NAMALWA (cell line): ENCODE measurements at places on chromosomes 3 and 15.

DNA sequence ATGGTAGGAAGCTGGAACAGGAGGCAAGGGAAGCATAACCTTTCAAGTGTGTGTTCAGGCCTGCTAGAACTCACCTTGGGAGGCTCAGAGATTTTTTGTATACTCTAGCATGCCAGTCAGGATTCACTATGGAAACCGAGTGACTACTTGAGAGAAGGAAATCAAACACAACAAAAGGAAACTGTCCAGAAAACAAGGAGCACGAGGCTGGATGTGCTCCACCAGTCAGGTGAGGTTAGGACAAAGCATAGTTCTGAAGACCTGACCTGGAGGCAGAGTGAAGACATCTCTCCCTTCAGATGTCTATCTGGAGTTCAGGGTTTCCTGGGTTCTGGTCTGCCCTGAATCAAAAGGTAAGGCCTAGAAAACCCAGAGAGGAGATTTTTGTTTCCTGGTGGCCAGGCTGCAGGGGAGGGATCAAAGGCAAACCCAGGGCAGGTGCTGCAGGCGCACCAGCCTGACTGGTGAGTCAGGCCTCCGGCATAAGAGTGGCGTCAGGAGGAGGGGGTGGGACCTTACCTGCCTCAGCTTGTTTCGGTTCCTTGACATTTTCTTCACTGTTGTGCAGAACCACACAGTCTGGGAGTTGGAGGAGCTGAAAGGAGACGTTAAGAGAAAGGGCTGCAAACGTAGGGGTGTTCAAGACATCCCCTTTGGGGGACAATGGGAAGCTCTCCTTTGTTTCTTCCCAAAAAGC, 52.2 kb upstream of the OSBPL11 start:
- no peak for DNase-seq

- no peak for DNase-seq
Measured at GRCh38 chr3:62355703-62356102, 17.6 kb downstream of the FEZF2 start.

GRCh38 chr3:162892921-162893793, 1396.5 kb downstream of the OTOL1 start:
- DNase-seq, result no peak

GRCh38 chr3:126540342-126540849, 16.4 kb downstream of the CHST13 start:
- no peak for DNase-seq

- DNase-seq, result peak; percentile 83
Measured at GRCh38 chr15:42650208-42651066, 75.0 kb downstream of the STARD9 start.

DNA sequence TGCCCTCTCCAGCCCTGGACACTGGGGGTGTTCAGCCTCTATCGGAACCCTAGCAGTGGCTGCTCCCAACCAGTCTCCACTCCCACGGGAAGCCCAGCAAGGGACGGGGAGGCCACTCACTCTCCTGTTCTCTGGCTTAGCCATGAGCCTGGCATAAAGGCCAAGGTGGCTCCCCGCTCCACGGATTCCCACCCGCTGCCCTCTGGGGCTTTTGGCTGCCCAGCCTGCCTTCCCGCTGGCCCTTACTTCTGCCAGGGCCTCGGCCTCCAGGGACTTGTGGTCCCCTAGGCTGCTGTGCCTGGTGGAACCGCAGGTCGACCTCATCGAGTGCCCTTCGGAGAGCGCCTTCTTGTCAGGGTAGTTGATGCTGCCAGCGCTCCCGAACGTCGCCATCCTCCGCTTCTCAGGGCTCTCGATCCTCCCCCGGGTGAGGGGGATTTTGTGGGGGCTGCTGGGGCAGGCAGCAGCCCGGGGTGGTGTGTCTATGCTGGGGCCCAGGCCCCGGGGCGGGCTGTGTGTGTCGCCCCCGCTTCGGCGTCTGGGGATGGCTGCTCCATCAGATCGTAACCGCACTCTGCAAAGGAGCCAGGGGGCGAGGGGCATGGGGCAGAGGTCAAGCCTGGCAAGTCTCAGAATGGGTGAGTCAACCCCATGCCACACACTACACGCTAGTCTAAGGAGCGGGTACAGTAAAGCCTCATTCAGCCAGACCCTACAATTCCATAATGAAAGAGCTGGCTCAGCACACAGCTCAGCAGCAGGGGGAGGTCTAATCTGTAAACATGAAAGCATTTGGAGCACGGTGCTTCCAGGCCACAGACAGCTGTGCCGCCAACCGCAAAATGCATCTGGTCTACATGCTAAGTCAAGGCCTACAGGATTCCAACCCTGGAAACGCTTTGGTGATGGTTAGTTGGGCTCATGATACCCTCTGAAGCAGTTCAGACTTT, 27.3 kb upstream of the RAD18 start:
- DNase-seq, result no peak

DNA sequence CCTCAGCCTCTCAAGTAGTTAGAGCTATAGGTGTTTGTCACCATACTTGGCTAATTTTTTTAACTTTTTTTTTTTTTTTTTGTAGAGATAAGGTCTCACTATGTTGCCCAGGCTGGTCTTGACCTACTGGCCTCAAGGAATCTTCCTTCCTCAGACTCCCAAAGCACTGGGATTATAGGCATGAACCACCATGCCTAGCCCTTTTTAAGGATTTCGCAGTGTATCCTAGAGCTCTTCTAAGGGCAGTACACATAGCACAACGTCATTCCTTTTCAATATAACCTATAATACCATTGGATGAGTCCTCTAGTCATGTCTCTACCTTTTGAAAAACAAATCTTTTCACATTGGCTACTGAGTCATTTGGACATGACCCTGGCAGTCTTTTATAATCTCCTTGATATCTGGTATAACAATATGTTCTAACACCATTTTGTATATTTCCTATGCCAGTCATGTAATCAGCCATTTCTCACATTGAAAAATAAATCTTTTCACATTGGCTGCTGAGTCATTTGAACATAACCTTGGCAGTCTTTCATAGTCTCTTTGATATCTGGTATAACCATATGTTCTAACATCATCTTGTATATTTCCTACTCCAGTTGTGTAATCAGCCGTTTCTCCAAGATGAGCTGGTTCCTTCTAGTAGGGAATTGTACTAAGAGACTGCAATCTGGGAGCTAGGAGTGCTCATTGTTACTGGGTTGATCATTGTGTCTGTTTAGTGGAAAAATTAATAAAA, 944.7 kb downstream of the MCTP2 start:
- DNase-seq, result no peak

- DNase-seq, result no peak
Measured at GRCh38 chr3:37402351-37402750, 228.0 kb upstream of the LRRFIP2 start.

- no peak for DNase-seq
Measured at GRCh38 chr3:33749546-33750210, 31.6 kb upstream of the CLASP2 start.

DNA sequence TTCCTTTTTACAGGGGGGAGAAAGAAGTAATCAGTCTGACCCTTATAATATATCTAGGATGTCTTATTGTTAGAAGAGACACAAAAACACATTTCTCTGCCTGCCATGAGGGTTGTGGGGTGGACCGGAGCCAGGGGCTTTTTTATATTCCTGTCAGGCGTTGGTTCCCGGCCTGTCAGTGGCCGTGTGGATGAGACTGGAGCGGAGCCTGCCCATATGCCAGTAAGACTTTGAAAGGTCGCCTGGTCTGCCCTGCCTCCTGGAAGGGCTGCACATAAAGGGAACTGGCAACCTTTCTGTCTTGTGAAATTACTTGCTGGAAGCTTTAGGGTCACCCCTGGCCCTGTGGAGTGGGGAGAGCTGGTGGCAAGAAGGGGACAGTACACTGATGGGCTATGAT, 34.7 kb downstream of the MAP3K13 start:
- no peak for DNase-seq

DNA sequence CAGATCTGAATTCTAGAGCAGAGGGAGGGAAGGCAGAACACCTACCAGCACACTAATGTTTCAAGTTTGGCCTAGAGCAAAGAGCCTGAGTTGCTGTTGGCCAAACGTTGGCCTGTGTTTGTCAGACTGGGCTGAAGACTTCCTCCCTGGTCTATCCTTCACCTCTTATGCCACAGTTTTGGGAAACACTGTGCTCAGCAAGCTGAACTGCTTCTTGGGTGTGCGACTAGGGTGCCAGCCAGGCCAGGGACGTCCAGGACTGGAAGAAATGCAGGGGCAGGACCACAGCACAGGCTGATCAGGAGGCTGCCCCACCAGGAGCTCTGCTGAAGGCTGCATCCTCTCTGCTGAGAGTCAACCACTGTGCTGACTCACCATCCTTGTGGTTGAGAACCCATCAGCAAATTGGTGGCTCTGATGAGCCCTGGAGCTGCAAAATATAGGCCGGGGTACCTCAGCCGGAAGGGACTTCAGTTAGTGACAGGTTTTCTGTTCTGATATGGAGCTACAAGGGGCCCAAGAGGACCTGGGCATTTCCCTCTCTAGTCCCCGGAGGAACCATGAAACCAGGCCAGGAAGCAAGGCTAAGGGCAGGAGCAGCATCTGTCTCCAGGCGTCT, 131.6 kb upstream of the RASGRP1 start:
- DNase-seq, result no peak

GRCh38 chr3:124993466-124993865, 58.9 kb upstream of the MUC13 start:
- DNase-seq, result no peak

- DNase-seq, result no peak
Measured at GRCh38 chr3:67614195-67614594, 40.2 kb downstream of the SUCLG2 start.

DNA sequence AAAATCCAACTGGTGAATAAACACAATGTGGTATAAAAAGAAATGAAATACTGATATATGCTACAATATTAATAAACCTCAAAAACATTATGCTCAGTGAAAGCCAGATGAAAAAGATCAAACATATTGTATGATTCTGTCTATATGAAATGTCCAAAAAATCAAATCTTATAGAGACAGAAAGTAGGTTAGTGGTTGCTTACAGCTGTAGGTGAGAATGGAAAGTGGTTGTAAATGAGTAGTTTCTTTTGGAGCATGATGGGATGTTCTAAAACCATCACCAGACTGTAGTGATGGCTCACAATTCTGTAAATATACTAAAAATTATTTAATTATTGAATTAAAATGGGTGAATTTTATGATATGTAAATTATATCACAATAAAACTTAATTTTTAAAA, 58.4 kb downstream of the SENP7 start:
- no peak for DNase-seq

GRCh38 chr3:178671791-178672190, 135.6 kb downstream of the KCNMB2 start:
- DNase-seq, result no peak

DNA sequence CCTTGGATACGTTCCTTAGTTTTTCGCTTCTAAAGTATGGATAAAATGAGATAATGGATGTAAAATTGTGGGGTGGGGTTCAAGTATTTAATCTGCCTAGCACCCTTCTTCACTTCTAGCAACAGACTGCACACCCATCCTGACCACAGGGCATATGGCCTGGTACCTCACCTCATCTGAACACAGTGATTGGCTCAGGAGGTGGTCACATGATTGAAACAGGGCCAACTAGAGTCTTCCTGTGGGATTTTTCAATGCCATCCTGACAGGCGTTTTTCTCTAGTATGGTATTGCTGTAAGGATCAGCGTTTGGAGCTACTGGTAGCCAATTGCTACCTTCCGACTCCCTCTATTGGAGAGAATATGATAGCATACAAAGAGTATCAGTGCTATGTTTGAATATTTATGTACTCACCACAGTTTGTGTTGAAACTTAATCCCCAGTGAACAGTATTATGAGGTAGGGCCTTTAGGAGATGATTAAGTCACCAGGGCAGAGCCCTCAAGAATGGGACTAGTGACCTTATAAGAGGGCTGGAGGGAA, 172.2 kb downstream of the PPM1L start:
- DNase-seq, result peak; percentile 18

- no peak for DNase-seq
Measured at GRCh38 chr3:104582092-104582491, 784.6 kb upstream of the ALCAM start.

DNA sequence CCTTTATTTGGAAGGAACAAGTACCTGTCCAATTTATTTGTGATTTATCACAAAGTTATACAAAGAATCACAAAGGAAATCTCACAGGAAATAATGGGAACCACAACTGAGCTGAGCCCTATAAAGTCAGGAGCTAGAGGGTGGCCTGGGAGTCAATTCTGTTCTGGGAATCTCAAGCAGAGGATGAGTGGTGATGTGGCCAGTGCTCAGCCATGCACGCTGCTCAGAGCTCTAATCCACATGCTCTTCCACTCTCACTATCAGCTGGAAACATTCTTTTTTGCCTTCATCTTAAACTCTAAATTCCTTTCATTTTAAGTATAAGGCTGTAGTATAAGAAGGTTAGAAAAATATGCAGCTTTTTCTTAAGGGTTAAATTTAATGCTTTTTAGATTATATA, 36.6 kb downstream of the UACA start:
- no peak for DNase-seq

DNA sequence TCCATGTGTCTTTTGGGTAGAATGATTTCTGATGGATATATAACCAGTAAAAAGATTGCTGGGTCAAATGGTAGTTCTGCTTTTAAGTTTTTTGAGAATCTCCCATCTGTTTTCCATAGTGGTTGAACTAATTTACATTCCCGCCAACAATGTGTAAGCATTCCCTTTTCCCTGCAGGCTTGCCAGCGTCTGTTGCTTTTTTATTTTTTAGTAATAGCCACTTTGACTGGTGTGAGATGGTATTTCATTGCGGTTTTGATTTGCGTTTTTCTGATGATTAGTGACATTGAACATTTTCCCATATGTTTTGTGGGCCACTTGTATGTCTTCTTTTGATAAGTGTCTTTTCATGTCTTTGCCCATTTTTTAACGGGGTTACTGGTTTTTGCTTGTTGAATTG, 36.3 kb upstream of the MB21D2 start:
- DNase-seq, result no peak

DNA sequence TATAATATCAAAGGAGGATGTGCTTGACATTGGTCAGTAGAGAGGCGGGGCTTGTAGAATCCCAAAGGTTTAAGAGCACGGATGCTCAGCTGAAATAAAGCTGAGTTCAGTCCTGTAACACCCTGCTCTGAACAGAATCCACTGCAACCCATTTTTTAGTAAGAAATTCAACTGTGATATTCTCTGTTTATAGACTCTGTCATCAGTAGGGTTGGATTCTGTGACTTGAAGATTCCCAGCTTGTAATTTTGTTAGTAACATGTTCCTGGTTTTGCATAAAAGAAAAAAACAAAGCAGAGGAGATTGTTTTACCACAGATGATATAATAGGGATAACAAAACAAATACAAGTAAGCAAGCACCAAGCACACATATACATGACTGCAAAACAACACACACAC, 324.6 kb upstream of the NR2F2 start:
- no peak for DNase-seq

DNA sequence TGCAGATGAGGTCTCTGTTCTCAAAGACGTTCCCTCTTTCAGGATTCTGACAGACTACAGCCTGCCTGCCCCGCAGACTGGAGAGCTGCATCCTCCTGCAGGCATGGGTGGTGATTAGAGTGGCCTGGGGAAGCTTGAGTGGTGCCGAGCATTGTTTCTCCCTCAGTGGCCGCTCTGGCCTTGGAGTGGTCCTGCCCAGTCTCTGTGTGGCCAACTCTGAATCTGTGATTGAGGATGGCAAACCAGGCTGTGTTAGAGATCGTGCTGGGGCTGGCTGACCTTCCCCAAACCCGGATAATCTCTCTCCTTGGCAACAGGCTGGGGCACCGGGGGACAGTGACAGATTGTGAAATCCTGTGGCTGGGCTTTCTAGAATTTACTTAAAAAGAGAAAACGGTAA, 11.0 kb upstream of the ADCY5 start:
- DNase-seq, result no peak
